ENCODE measurements at places on chromosomes 3 and 15. TPM values are rescaled to one million over a fixed set of nuclear protein-coding genes. Genes with fewer than 3 reads are reported as not detected.

VPS33B gene
- total RNA-seq: 14.7 TPM

SLC2A2 gene
- not detected for total RNA-seq

AHSG gene
- not detected for total RNA-seq

RASL12 gene
- 0.19 TPM for total RNA-seq

FMN1 gene
- 0.36 TPM for total RNA-seq

CNTN3 gene
- total RNA-seq: not detected

ZNF148 gene
- 11.1 TPM for total RNA-seq

SERPINI1 gene
- total RNA-seq: 2.6 TPM

SELENOT gene
- total RNA-seq: 101 TPM

PAQR5 gene
- 123 TPM for total RNA-seq

XCR1 gene
- not detected for total RNA-seq

TCTA gene
- total RNA-seq: 23.4 TPM

UBE2E2 gene
- total RNA-seq: 40.1 TPM

KBTBD13 gene
- 0.02 TPM for total RNA-seq

SNX22 gene
- total RNA-seq: 1.5 TPM

GOLGA8J gene
- not detected for total RNA-seq

C3orf70 gene
- not detected for total RNA-seq

KCNMB2 gene
- total RNA-seq: not detected

PRICKLE2 gene
- 2.6 TPM for total RNA-seq

VGLL3 gene
- 8.5 TPM for total RNA-seq

ARGFX gene
- total RNA-seq: not detected

GATM gene
- total RNA-seq: 2.5 TPM

CGNL1 gene
- total RNA-seq: 2.0 TPM

JAGN1 gene
- 52.1 TPM for total RNA-seq

ERC2 gene
- 0.10 TPM for total RNA-seq

MESP2 gene
- 0.62 TPM for total RNA-seq

CKMT1A gene
- total RNA-seq: 2.7 TPM

HTR3E gene
- not detected for total RNA-seq
